Activated naive CD4-positive, alpha-beta T cell treated with anti-CD3 and anti-CD28 coated beads, Interleukin-2, amount 50 U/mL, for 72 hours (primary cell): ENCODE measurements at places on chromosomes 5 and 9. TPM values are rescaled to one million over a fixed set of nuclear protein-coding genes. Genes with fewer than 3 reads are reported as not detected.

Gene PCDHGA5
- 0.09 TPM for total RNA-seq

- DNase-seq = no peak
Measured at GRCh38 chr9:567747-568305, 273.7 kb upstream of the DMRT1 start.

DNA sequence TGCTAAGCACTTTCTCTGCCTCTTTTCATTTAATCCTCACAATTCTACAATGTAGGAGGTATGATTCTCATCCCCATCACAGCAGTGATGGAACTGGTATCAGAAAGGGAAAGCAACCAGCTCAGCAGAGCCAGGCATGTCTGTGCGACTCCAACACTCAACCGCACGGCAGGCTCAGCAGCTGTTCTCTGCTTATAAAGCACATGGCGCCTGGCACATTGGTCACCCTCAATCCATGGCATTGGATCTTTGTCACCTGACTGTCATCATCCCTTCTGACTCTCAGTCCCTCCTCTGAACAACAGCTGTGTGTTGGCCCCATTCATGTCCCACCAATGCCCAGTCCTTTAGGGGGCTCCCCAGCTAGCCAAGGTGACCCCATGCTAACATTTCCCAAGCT lies 45.1 kb upstream of the HAND1 start:
- DNase-seq = no peak

GRCh38 chr9:127676638-127677037 lies 30.1 kb upstream of the CFAP157 start:
- DNase-seq = no peak

- DNase-seq = no peak
Measured at GRCh38 chr9:36946653-36947052, 87.4 kb downstream of the PAX5 start.

DNA sequence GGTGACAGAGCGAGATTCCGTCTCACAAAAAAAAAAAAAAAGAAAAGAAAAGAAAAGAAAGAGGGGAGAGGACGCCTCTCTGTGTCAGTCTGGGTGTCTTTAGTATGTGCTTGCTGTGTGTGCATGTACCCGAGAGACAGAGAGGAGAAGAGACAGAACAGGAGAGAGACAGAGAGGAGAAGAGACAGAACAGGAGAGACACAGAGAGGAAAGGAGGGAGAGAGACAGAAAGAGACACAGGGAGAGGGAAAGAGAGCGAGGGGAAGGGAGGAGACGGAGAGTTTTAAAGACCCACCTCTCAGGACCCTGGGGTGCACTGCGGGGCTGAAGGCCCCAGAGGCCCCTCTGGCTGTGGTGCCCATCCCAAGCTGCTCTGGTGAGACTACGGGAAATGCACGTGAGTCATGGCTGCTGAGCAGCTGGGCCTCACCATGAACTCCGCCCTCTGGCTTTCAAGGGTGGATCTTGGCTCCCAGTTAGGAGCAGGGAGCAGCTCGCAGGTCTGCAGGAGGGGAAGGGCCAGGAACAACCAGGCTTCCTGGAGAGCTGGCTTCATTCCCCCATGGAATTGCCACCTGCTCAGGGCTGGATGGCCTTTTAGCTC lies 7.9 kb downstream of the SLC6A3 start:
- DNase-seq = no peak

Gene APBA1
- not detected for total RNA-seq

- no peak for DNase-seq
Measured at GRCh38 chr9:100515578-100516494, 42.9 kb downstream of the TMEFF1 start.

GRCh38 chr5:107476783-107477182 lies 194.0 kb downstream of the EFNA5 start:
- DNase-seq = peak; percentile 21

GRCh38 chr9:70852711-70853240 lies 268.6 kb downstream of the TRPM3 start:
- DNase-seq = no peak

- DNase-seq = no peak
Measured at GRCh38 chr9:88980740-88981203, 10.5 kb upstream of the S1PR3 start.

DNA sequence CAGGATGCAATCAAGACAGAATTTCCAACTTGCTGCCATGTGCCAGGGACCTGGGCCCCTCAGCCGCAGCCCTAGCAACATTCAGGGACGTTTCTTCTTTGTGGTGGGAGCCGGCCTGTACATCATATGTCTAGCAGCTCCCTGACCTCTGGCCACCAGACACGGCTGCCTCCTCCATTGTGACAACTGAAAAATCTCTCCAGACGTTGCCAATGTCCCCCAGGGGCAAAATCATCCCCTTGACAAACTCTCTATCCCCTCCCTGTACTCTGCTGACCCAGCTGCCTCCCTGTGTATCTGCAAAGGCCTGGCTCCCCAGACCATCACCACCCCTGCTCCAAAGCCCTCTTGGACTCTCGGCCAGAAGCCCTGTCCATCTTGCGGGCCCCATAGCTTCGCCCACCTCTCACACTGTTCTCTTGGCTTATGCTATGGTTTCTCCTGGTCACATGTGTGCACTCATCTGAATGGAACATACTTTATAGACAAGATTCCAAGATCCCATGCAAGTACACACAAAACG lies 40.8 kb downstream of the BICD2 start:
- DNase-seq = no peak

GRCh38 chr9:113579283-113580040 lies 115.9 kb downstream of the RGS3 start:
- DNase-seq = no peak

DNA sequence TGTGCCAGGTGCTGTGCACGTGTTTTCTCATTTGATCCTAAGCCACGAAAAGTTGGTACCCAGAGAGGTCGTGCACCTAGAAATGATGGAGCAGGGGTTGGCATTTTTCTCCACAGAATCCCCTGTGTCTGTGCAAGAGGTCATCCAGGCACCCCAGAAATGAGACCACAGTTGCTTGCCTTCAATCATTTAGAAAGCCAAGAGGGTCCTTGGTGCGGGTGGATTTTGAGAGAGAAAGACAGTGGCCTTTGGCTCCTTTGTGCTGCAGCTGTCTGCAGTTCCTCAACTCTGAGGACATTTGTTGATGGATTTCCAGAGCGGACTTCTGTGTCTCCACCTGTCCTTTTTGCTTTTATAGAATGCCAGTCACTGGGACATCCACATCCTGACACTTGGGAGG lies 33.8 kb upstream of the SPRY4 start:
- no peak for DNase-seq

DNA sequence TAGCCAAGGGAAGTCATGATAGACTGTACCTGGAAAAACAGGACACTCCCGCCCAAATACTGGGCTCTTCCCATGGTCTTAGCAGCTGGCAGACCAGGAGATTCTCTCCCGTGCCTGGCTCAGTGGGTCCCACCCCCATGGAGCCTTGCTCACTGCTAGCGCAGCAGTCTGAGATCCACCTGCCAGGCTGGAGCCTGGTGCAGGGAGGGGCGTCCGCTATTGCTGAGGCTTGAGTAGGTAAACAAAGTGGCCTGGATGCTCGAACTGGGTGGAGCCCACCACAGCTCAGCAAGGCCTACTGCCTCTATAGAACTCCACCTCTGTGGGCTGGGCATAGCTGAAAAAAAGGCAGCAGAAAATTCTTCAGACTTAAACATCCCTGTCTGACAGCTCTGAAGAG lies 10.1 kb upstream of the THG1L start:
- DNase-seq = no peak

DNA sequence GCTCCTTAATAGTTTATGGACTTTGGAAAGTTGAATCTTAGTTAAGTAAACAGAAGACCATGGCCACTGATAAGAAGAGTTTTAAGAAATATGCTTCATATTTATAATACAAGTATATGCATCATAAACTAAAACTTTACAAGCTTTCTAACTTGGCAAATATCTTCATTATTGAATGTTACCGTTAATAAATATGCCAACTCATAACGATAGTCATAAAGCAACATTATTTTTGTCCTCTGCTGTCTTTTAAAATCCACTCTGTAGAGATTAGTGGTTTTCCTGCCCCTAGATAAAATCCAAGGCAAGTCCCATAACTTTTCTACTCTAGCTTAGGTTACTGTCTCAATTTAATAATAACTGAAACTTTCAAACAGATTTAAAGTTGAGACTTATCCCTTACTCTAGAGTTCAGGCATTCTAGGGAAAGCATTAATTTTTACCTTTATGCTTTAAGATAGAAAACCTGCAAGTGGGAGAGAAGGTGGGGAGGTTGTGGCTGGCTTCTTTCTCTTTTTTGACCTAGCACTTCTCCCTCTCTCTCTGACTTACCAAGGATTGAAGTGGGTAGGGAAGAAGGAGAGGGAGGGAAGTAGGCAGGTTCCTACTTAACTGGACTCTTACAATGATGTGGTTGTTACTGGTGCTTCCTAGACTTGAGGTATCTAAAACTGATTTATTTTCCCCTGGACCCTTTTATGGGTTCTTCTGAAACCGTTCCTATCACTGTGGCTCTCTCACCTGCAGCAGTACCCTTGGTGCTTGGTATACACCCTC lies 29.6 kb downstream of the RNF145 start:
- no peak for DNase-seq

Gene G3BP1
- total RNA-seq = 250 TPM

Gene C7
- not detected for total RNA-seq

Gene C9
- total RNA-seq = not detected

Gene CCNO
- total RNA-seq = not detected

GRCh38 chr5:61559146-61559545 lies 227.1 kb downstream of the ZSWIM6 start:
- no peak for DNase-seq

Gene PCDHGA3
- total RNA-seq = not detected

Gene SPATA31C1
- total RNA-seq = not detected

DNA sequence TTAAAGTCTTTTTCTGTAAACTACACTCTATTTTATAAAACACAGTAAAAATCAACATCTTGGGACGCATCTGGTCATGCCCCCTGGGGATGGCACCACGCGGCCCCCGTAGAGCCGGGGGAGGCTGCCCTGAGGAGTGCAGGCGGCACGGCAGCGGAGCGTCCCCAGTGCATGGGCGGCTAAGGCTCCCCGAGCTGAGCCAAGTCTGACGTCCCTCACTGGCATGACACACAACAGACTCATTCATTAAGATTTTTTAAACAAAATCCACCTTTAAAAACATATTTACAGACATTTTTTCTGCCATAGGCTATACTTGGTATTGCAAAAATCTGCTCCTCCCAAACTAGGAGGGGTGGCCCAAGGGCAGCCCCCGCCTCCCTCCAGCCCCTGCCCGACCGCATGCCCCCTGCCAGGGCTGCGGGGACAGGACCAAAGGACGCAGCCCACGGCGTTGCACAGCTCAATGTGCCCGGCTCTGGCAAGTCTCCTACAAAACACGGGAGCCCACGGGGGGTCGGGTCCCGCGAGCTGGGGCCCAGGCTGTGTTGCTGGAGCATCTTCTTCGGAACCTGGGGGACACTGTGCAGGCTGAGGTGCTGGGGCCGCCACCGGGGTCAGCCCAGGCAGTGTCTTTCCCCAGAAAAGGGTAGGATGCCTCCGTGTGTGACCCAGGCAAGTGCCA lies 11.8 kb upstream of the SEC16A start:
- DNase-seq = no peak

- DNase-seq = no peak
Measured at GRCh38 chr5:116488356-116489041, 86.1 kb downstream of the SEMA6A start.

DNA sequence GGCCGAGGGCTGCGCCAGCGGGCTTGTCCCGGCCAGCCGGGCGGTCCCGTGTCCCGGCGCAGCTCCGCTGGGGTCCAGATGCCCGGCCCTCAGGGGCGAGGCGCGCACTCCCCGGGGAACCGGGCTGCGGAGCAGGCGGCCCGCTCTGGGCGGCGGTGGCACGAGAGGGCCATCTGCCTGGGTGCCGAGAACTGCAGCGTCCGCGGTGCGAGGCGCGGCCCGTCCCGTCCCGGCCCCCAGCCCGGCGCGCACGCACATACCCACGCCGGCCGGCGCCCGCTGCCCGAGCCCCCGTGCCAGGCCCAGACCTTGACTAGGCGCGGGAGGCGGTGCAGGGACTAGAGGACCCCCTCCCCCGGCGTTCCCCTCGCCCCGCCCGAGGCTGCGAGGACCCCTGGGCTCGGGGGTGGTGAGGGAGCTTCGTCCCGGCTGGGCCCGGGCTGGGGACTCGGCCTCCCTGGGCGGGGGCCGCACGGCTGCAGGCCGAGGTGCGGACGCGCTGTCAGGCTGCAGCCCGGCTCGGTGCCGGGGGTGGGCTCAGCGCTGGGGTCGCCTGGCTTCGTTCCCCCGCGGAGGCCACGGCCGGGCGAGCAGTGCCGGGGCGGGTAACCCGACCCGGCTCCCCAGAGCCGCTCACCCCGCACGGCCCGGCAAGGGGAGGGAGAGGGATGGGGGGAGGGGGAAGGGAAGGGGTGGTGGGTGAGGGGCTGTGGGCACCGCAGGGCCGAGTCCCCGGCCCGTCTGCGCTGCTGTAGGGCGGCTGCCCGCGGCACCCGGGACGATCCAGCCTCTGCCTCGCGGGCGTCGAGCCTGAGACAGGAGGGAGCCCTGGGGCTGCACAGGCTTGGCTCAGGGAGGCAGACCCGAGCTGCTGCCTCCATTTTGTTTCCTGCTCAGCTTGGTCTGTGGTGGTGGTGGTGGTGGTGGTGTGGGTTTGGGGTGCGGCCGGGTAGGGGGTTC lies 1.2 kb upstream of the NSD1 start:
- peak; percentile 73 for DNase-seq

GRCh38 chr9:28820741-28821140 lies 1247.5 kb upstream of the C9orf72 start:
- DNase-seq = no peak

DNA sequence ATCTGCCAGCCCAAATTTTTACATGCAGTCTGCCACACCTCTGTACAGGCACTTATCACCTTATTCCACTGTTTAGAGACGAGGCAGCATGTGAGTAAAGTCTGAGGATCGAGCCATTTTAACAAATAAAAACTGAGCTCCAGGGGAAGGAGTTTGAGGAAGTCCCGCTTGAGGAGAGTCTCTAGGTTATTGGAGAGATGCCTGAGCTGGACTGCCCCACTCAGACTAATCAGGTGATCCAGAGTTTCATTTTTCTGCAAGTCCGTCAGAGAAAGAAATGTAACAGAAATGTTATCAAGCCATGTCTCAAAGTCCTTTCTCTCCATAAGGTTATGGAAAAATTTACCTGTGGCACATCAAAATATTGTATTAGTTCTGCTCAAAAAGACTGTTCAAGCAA lies 5.3 kb downstream of the FBXW2 start:
- DNase-seq = no peak

GRCh38 chr9:133073086-133074014 lies 11.6 kb downstream of the CEL start:
- no peak for DNase-seq

GRCh38 chr5:148091991-148092964 lies 28.5 kb downstream of the SPINK5 start:
- DNase-seq = no peak

Gene SHISAL2B
- not detected for total RNA-seq

Gene NUDT12
- total RNA-seq = 5.7 TPM

- DNase-seq = no peak
Measured at GRCh38 chr9:109039539-109039938, 26.2 kb upstream of the CTNNAL1 start.

DNA sequence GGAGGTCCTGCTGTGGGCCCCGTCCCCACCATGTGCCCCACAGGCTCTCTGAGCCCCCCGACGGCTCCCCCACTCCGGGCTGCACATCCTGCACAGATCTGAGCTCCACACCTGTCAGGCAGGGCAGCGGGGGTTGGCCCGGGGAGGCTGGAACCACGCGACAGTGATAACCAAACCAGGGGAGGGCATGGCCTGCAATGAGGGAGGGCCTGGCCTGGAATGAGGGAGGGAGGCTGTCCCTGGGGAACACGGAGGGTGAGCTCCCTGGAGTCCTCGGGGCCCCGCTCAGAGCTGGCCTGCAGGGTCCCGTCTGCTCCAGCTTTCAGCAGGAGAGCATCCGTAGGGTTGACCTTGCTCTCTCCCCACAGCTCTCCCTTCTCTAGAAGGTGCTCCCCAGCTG lies 30.5 kb downstream of the SLC9A3 start:
- no peak for DNase-seq
